Cardiac ventricle fibroblast (primary cell): ENCODE measurements at places on chromosomes 1 and 21. TPM values are rescaled to one million over a fixed set of nuclear protein-coding genes. Genes with fewer than 3 reads are reported as not detected.

The CD5L gene
- not detected in 2 replicates for total RNA-seq

The HJV gene
- total RNA-seq: not detected in 2 replicates

The SH2D2A gene
- total RNA-seq: 0.37 and 0.88 TPM in 2 replicates

The B4GALT2 gene
- 39.4 and 48.9 TPM in 2 replicates for total RNA-seq

The FCAMR gene
- not detected in 2 replicates for total RNA-seq

The KCNE2 gene
- total RNA-seq: not detected in 2 replicates

The BNIPL gene
- total RNA-seq: 0.06 TPM in 1 of 2 replicates, not detected in the other

The HSPA6 gene
- 0.05 TPM in 1 of 2 replicates, not detected in the other for total RNA-seq

The TNFRSF4 gene
- 3.3 and 5.9 TPM in 2 replicates for total RNA-seq
